ENCODE measurements at places on chromosomes 5 and 9.

DNA sequence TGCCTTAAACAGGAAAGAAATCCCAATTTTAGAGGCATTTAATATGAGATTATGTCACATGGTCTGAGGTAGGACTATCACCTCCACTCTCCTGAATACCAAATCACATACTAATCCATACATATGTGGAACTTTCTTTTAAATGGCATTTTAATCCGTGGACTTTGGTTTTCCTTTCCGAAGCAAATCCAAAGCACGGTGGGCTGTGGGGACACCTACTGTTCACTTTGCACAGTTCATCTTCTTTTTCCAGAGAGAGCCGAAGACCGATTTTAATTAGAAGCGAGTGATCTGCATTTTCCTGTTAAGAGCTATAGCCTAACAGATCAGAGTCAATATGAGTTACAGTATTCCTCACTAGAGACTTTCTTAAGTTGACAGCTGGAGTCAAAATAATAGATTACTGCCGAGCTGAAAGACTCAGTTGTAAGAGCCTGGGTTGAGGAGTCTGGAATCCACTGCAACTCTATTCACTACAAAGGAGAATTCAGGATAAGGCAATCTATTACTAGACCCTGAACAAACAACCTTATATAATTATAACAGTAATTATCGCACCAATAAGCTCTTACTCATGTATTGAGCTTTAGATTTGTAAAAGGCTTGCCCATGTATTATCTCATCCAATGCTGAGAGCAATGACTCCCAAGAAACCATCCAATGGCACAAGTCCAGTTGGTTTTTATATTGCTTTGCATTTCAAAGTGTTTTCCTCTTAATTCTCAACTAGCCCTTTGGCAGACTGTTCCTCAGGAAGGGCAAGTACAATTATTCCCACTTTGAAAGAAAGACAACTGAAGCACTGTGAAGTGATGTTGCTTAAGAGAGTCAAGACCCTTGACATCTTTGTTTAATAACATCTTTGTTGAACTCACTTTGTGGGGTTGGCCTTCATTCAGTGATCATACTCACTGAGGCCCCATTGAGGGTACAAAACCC lies 144.7 kb downstream of the TRPM6 start:
- DNase-seq = no peak

GRCh38 chr5:1436036-1436435 lies 9.2 kb downstream of the SLC6A3 start:
- DNase-seq = no peak

- no peak for DNase-seq
Measured at GRCh38 chr9:135281791-135282737, 194.6 kb downstream of the OLFM1 start.

GRCh38 chr5:69485471-69485870 lies 7.1 kb upstream of the OCLN start:
- DNase-seq = no peak

- DNase-seq = no peak
Measured at GRCh38 chr9:36928670-36929349, 105.3 kb downstream of the PAX5 start.

- no peak for DNase-seq
Measured at GRCh38 chr5:135332519-135333150, 66.4 kb downstream of the MACROH2A1 start.

- DNase-seq = no peak
Measured at GRCh38 chr5:78811121-78811817, 162.7 kb upstream of the LHFPL2 start.

DNA sequence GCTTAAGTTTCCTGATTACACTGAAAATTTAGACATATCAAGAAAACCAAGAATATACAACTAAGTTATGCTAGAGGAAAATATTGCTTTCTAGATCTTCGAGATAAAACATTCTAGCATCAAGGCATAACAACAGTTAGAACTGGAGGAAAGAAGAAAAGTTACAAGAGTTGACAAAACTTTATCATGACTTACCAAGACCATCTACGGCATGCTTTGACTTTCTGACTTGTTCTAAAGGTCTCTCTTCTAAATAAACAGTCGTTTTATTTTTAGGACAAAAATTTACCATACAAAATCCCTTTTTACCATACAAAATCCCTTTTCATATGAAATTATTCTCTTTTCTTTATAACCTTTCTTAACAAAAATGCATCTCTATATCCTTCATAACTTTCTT lies 1110.1 kb upstream of the CDH10 start:
- DNase-seq = no peak

GRCh38 chr5:113367586-113367985 lies 67.2 kb downstream of the TSSK1B start:
- DNase-seq = no peak

GRCh38 chr5:157719245-157719644 lies 12.0 kb upstream of the THG1L start:
- DNase-seq = no peak

GRCh38 chr9:104993291-104993963 lies 65.5 kb upstream of the ABCA1 start:
- no peak for DNase-seq

GRCh38 chr5:135156715-135157404 lies 122.8 kb upstream of the PITX1 start:
- no peak for DNase-seq

GRCh38 chr9:128409978-128410377 lies 10.7 kb upstream of the CERCAM start:
- DNase-seq = no peak

DNA sequence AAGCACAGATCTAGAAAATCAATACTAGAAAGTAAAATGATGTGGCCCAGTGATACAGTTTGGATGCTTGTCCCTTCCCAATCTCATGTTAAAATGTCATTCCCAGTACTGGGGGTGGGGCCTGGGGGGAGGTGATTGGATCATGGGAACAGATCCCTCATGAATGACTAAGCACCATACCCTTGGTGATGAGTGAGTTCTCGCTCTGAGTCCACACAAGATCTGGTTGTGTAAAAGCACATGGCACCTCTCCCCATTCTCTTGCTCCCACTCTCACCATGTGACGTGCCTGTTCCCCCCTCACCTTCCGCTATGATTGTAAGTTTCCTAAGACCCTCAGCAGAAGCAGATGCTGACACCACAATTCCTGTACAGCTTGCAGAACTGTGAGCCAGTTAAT lies 234.2 kb upstream of the CDH6 start:
- no peak for DNase-seq

DNA sequence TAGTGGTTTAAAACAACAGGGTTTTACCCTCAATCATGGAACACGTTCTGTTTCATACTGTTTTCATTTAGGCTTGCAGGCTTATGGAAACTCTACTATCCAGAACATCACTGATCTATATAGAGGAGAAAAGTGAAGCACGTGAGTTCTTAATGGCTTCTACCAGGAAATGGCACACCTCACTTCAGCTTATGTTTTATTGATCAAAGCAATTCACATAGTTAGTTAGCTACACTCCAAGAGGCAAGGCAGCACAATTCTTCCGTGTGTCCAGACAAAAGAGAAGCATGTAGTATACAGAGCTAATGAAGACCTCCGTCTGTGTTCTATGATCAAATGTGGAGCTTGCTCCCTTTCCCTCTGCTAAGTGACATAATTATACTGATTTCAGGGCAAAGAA lies 353.3 kb upstream of the CD180 start:
- no peak for DNase-seq

DNA sequence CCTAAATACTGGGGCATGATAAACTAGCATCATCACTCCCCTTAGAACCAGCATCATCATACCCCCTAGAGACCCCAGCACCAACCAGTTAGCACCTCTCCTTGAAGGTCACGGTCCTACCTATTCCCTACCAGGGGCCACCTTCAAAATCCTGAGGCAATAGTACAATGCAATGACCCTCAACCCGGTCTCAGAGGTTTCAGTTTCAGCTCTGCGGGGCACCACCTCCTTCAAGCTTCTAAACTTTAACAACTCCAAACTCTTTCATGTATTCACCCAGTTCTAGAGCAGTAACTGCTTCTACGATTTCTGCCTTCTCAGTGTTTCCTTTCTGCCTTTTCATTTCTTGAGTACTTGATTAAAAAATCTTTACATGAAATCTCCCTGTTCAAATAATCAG lies 130.1 kb upstream of the EPB41L4A start:
- DNase-seq = no peak

GRCh38 chr9:120434532-120434931 lies 145.4 kb downstream of the CDK5RAP2 start:
- no peak for DNase-seq

DNA sequence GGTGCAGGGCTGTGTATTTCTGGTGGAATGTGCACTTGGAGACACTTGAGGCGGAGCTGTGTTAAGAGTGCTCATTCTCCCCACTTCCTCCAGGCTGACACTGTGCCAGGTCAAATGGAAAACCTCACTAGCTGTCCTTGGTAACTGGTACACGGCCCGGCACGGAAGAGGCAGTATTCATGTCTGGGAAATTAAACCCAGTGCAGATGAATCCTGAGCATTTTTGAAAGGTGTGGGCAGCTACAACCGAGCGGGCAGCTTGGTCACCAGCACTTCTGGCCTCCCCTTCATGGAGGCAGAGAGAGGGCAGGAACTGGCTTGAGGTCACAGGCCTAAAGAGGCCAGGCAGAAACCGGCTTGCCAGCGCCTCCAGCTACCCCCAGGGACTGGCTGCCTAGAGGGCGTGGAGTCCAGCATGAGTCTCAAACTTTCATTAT lies 1.6 kb downstream of the CLPTM1L start:
- no peak for DNase-seq

DNA sequence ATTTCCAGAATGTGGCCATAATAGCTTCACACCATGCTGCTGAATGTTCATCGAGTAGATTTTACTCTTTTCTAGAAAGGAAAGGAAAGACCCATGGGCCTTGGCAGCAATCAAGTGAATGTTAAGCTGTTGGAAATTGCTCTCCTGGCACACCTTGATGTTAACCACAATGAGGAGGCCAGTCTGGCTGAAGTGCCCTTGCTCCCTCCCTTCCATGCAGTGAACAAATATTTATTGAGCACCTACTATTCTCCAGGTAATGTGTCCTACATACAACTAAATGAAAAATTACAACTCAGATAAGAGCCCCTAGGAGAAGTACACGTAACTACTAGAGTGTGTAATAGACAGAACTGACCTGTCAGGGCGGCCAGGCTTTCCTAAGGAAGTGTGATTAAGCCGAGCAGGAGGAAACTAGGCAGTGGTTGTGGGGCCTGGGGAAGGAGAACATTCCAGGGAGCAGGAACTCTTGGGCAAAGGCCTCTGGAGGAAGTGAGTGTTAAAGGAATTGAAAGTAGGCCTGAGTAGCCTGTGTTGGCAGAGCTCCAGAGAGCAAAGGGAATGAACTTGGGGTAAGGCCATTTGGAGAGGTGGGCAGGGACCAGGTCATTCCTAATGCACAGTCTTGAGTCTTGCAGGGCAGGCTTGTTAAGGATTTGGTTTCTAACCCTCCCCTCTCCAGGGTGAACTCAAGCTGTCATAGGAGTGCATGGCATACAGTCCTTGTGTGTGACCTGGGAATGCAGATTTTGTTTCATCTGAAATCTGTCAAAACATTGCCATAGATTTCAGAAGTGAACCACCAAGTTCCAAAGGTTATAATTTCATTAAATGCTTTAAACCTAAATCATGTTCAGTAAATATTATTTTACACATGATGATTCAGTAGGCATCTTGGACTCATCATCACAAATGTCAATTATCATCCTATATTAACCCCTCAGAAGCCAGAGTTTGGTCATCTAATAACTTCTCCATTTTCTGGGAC lies 9.0 kb upstream of the ZSWIM6 start:
- no peak for DNase-seq

GRCh38 chr5:151703227-151703626 lies 16.5 kb upstream of the SPARC start:
- DNase-seq = no peak

- no peak for DNase-seq
Measured at GRCh38 chr5:99308131-99308530, 379.3 kb upstream of the CHD1 start.

GRCh38 chr9:75754080-75754479 lies 136.4 kb upstream of the PCSK5 start:
- no peak for DNase-seq

GRCh38 chr5:128237546-128237945 lies 154.0 kb downstream of the SLC12A2 start:
- no peak for DNase-seq

- no peak for DNase-seq
Measured at GRCh38 chr5:53031695-53032096, 42.5 kb downstream of the ITGA2 start.

GRCh38 chr5:140267201-140267540 lies 35.7 kb downstream of the PFDN1 start:
- DNase-seq = no peak

DNA sequence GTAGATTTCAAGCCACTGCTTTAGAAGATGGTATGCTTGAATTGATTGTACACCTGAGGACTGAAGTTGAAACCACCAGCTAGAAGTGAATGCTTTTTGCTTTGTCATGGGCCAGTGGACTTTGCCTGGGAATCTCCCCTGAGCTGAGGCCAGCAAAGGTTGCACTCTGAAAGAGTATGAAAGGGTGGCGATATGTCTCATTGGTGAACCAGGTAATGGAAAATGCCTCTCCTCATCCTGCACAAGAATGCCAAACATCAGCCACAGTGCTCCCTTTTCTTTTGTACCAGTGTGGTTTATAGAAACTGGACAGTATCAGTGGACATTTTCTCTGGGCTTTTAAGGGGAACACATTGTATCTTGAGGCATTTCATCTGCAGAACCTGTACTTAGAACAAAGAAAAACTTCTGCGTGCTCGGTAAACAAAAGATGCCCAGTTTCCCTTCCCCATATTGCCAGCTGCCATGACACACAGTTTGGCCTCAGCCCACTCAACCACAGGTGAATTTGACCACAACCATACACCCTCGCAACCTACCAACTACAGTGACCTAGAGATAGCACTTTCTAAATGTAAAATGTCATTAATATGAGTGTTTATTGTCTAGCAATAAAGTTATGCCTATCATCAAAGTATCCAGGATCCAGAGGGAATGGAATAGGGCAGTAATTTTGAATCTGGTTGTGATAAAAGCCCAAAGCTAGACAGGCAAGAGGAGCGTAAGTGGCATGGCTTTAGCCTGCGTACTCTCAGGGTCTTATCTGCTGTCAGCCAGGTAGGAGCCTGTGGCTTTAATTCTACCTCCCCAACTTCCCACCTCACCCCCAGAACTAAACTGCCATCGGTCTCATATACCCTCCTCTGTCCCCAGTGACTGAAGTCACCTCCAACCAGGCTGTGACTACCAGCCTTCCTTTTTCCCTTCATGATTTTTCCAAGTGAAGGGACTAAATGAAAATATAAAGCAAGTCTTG lies 79.5 kb upstream of the LHFPL2 start:
- DNase-seq = no peak

DNA sequence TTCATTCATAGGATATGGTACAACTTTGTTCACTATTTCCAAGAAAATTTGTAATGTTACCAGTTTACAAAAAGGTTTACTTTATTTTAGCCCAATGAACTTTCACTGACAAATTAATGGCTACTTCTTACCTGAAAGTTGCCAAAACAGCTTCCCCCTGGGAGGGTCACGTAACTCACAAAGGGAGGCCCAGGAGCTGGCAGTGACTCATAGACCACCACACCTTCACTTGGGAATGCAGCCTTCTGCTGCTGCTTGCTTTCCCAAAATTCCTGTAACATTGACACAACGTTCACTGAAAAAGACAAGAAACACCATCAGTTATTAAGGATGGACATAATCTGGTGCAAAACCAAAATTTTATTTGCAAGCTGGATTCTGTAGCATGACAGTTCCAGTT lies 18.1 kb downstream of the LIX1 start:
- DNase-seq = no peak
